ENCODE measurements at places on chromosomes 6 and 20.

DNA sequence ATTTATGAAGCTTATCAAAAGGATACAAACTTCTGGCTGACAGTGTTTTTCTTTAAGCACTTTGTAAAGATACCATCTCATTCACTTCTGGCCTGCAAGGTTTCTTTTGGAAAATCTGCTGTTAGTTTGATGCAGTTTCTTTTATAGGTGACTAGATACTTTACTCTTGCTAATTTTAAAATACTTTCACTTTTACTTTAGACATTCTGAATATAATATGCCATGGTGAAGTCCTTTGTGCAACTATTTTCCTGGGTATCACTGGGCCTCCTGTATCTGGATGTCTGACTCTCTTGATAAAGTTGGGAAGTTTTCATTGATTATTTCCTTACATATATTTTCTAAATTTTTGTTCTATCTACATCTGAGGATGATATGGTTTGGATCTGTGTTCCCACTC lies 29.0 kb upstream of the ZNF337 start:
- DNase-seq, result no peak

DNA sequence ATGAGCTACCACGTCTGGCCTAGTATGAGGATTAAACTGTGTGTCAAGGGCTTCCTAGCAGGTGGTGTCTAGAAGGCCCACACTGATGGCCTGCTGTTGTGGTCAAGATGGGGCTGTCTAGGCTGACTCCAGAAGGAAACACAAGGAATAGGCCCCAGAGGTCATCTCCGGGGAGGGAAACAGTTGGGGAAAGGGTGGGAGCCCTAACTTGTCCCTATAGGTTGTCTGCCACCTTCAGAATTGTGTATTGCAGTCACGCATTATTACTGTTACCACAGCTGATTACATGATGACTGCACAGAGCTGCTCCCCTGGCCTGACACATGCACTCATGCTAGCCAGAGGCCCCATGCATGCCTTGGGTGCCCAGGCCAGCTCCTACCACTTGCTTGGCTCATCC lies 27.3 kb downstream of the C20orf203 start:
- no peak for DNase-seq

- no peak for DNase-seq
These were observed 129.7 kb upstream of the FAM184A start for GRCh38 chr6:119207971-119208725.

DNA sequence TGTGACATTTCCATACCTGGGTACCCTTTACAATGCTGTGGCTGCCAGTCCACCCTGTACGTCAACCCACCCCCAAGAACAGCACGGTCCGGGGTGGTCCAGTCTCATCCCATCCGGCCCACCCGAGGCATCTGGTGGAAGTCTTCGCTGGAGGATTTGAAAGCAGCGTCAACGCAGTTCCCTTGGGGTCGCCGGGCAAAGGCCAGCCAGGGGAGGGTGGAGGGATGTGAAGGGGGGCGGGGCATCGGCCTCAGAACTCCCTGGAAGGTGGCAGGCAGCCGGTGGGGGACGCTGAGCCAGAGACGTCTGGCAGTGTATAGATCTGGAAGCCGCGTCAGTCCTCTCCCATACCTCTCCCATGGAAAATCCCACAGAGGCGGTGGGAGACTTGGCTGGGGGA lies 1944.0 kb upstream of the DEFB115 start:
- no peak for DNase-seq

DNA sequence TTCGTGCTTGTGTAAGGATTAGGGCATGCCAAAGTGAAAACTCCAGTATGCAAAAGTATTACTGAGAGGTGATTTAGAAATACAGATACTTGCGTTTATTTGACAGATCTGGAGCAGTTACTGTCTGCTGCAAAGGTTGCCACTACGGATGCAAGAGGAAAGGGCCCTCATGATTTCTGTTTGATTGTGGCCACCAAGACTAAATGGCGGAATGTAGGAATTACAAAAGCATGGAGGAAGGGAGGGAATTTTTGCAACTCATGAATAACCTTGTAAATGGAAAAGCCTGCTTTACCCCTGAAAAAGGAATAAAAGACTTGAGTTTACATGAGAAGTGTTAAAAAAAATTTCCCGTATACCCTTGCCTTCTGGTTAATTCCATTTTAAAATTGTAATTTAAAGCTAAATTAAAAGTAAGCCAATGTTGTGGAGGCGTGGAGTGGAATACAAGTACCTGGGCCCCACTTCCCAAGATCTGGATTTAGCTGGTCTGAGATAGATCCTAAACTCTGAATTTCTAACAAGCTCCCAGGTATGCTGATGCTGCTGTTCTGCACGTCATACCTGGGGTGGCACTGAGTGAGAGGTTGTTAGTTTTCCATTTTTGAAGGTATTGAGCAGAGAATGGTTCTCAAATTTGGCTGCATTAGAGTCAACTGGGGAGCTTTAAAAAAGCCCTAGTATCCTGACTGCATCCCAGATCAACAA lies 56.6 kb upstream of the NKX2-2 start:
- DNase-seq, result no peak

- DNase-seq, result no peak
These were observed 98.8 kb upstream of the DST start for GRCh38 chr6:56741472-56741871.

DNA sequence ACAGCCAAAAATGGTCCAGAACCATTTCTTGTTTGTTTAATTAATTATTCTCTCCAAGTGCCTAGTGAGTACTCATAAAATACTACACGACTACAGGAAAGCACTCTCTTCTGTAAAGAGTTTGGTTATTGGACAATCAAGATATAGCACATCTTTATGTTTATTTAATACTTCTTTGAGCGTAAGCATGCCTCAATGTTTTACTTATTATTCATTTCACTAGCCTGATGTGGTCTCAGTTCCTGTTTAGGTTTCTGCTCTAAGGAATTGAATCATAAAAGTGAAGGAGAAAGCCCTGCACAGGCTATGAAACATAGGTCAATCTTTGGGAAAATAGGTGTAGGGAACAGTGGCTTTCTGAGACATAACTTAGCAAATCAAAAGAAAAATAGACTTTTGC lies 45.9 kb upstream of the AIG1 start:
- no peak for DNase-seq

- DNase-seq, result no peak
These were observed 106.5 kb downstream of the HIVEP1 start for GRCh38 chr6:12118607-12119006.

DNA sequence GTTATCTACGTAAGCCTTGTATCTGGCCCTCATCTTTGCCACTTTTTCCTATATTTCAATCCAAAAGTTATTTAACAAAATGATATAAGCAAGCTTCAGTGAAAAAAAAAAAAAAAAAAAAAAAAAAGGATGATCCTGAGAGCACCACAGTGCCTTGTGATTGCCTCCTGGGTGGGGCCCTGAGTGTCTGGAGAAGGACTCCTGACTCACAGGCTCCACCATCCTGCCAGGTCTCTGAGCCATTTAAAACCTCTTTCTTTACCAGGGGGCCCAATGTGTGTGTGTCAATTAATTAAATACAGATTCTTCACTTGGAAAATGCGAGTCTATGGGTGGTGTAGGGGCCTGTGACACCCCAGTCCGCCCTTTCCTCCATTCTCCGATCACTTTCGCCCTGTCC lies 105.2 kb downstream of the SMOC2 start:
- DNase-seq, result no peak

DNA sequence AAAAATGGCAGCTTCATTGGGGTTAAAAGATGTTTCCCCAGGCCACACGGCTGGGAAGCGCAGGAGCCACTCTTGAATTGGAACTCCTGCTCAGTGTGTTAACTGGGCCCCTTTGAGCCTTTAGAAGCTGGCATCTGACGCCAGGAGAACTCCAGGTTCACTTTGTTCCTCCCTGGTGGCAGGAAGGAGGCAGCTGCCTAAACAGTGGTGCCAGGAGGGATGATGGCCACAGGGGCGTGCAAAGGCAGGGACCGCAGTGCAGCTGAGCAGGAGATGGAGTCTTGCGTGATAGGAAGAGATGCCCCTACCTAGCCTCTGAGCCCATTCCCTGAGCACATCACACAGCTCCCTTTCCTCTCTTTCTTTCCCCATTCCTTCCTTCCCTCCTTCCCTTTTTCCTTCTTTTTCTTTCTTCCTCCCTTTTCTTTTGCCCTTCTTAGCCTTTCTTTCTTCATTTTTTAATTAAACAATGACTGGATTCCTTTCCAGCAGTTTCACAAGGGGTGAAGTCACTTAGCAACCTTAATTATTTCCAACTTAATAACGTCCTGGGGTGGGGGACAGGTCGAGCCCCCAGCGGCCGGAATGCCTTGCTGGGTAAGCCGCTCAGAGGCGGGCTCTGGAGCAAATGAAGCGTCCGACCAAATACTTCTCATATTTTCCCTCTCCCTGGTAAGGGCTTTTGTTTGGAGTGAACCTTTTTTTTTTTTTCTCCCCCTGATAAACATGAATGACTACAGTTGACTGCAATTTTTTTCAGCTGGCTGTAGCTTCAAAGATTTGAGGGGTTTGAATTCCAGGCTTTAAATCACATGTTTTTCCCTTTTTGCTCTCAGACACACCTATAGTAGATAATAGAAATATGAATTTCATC lies 20.8 kb upstream of the BMP7 start:
- no peak for DNase-seq

- DNase-seq, result no peak
These were observed 96.4 kb downstream of the CFAP61 start for GRCh38 chr20:20148779-20149178.

GRCh38 chr6:32492351-32492750 lies 37.7 kb downstream of the HLA-DRB5 start:
- no peak for DNase-seq

DNA sequence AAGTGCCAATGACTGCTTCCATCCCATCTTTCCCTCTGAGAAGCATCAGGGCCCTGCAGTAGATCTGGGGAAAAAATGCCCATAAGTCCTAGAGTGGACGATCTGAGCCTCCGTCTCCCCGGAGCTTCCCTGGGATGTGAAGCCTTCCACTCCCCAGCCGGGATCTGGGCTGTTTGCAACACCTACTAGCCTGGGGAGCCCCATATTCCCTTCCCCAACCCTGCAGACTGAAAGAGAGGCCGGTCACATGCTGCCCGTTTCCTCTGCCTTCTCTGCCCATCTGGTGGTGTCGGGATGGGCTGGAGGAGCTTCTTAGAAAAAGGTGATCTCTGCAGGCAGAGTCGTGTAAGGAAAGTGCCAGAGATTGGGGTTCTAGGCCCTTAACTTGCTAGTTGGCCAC lies 1.1 kb downstream of the SNPH start:
- no peak for DNase-seq

- DNase-seq, result no peak
These were observed 41.4 kb upstream of the SGK1 start for GRCh38 chr6:134359302-134359701.

GRCh38 chr6:43511824-43512415 lies 1.8 kb upstream of the LRRC73 start:
- no peak for DNase-seq

GRCh38 chr6:97919631-97920030 lies 636.6 kb upstream of the MMS22L start:
- DNase-seq, result no peak

DNA sequence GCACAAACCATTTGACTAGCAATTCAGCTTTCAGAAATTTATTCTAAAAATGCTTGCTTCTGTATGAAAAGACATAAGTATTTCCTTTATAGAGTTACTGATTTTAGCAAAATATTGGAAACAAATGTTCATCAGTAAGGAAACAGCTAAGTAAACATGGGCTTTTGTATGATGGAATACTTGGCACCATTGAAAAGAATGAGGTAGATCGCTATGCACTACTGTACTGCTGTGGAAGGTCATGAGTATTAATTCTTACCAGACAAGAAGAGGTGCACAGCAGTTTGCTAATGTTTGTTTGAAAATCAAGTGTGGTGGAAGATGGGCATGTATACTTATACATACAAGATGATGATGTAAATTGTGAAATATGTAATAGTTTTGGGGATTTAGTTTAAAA lies 73.0 kb downstream of the FARS2 start:
- no peak for DNase-seq

DNA sequence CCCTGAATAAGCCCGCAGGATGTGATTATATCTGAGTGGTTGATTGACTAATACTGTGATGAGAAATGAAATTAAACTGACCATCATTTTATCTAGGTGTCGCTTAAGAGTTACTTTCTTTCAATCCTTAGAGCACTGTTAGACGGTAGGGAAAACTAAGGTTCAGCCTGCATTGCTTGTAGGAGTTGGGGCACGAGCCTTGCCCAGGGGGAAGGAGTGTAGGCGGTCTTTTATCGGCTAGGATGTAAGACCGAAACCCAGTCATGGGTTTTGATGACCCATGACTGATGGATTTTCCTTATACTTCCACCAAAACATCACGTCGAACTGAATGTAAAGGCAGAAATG lies 392 bp upstream of the TASP1 start:
- no peak for DNase-seq

- no peak for DNase-seq
These were observed 65.2 kb downstream of the HFE start for GRCh38 chr6:26152226-26153101.

GRCh38 chr20:59972037-59972801 lies 14.0 kb downstream of the CDH26 start:
- DNase-seq, result no peak

DNA sequence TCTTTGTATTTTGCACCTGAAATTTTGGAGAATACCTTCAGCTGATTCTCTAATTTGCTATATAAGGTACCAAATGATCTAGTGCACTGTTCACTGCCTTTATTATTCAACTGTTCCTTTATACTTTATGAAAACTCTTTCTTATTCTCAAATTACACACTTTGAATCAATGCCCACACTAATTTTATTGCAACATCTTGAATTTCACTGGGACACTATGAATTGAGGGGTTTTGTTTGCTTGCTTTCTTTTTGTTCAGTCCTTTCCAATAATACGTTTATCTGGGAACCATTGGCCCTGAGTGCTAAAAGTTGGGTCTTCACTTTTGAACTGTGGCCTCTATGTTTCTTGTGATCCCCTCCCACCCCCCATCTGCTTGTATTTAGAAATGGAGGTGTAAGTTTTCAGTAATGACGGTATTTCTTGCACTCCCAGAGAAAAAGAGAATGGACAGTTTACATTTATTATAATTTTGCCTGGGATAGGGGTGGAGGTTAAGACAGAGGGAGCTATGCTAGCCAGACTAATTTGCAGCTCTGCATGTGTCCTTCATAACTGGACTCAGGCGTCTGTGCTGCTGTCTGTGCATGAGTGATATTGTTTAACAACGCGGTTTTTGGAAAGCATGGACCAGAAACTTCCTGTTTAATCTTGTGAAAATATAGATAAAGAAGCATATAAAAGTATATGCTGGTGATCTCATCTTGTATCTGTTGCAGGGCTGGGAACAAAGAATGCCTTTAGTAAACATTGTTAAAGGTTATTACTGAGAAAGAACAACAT lies 98.1 kb downstream of the DNAH8 start:
- DNase-seq, result no peak

- DNase-seq, result no peak
These were observed 1003.1 kb downstream of the KIF16B start for GRCh38 chr20:15570156-15570555.

GRCh38 chr20:46599227-46599987 lies 49.0 kb upstream of the OCSTAMP start:
- DNase-seq, result no peak

GRCh38 chr20:34831936-34832335 lies 6.5 kb upstream of the NCOA6 start:
- DNase-seq, result no peak

- DNase-seq, result no peak
These were observed 36.4 kb downstream of the PLAGL1 start for GRCh38 chr6:143971482-143972205.

GRCh38 chr6:1724616-1725015 lies 114.9 kb downstream of the FOXC1 start:
- DNase-seq, result no peak

- no peak for DNase-seq
These were observed 134.0 kb downstream of the DTNBP1 start for GRCh38 chr6:15528870-15529269.

GRCh38 chr6:89745096-89745495 lies 74.5 kb downstream of the MDN1 start:
- no peak for DNase-seq

- DNase-seq, result no peak
These were observed 253.5 kb downstream of the QKI start for GRCh38 chr6:163668061-163668426.

Measured in bone marrow (tissue), 2 donors.